NCI-H510A treated with DMSO at 0.1 percent for 48 hours (cell line): ENCODE measurements at places on chromosomes 16 and 17.
A peak's percentile ranks its signal among the peaks of the same experiment; 100 is the strongest.

DNA sequence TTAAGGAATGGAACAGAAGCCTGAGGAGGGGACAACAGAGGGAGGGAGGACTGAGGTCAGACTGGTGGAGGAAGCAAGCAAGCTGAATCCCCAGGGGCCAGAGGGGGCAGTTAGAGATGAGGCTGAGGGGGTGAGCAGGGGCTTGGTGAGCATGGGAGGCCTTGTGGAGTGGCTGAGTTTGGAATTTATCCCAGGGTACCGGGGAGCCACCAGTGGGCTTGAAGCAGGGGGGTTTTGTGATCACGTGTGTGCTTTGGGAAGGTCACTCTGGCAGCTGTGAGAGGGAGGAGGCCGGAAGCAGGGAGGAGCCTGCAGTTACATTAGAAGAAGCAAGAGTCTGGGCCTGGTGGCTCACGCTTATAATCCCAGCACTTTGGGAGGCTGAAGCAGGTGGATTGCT, 9.8 kb upstream of the CTCF start:
- DNase-seq: peak; percentile 11

GRCh38 chr17:66397486-66397885, 95.1 kb downstream of the PRKCA start:
- DNase-seq: no peak

- no peak for DNase-seq
These were observed 10.3 kb downstream of the KAT7 start for GRCh38 chr17:49798738-49799137.

- no peak for DNase-seq
These were observed 18.2 kb downstream of the ZNF213 start for GRCh38 chr16:3152991-3153368.

GRCh38 chr17:48726114-48726915, 2.2 kb downstream of the HOXB13 start:
- no peak for DNase-seq

- DNase-seq: no peak
These were observed 95.2 kb upstream of the SEC14L1 start for GRCh38 chr17:77045441-77046041.

GRCh38 chr16:68247400-68247799, 2.2 kb downstream of the PLA2G15 start:
- DNase-seq: no peak

DNA sequence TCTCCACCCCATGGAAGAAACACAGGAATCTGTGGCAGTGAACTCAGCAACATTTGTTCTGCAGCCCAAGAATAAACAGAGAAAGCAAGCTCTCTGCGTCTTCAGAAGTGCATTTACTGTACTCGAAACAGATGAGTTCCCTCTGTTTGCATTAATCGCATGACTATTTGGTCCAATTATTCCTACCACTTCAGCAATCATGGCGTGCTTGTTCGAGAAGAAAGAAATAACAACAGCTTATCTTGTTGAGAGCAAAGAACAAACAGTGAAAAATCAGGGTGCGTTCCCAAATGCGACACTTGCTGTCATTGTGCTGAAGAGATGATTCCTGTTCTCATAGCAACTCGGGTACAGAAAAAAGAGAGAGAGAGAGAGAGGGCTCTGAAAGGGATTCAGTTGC, 445.3 kb upstream of the MAF start:
- DNase-seq: peak; percentile 86

DNA sequence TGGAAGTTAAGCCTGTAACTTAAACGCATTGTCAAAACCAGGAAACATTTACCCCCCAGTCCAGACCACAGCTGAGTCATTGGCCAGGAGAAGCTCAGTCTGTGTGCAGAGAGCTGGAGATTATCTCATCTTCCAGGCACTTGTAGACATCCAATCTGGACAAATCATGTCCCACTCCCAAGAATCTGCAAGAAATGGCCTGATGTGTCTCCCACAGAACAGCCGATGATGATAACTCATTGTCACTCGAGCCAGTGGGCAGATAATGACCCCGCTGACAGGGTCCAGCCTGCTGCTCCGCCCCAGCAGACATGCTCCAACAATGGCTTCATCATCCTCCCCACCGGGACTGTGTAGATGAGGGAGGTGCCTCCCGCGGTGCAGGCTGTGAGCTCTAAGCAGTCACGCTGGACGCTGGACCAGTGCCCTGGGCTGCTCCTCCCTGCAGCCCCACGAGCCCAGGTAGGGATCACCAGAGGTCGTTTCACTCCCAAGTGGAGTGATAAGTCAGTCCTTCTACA, 322.5 kb downstream of the C16orf95 start:
- no peak for DNase-seq

DNA sequence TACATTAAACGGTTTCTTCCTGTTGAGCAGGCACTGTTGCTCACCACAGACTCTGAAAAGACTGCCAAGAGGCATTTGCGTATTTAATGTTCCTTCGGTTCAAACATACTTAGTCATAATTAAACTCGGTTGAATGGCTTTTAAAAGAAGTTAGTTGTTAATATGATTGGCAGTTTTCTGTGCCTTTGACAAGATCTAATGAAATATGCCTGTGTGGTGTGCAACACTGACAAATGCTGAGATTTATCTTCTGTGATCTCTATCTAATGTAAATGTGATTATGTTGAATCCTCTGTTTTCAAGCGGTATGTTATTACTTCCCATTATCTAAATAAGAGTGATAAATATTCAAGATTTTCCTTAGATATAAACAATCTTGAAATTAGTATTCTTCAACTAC, 1046.6 kb downstream of the CDH8 start:
- no peak for DNase-seq

GRCh38 chr17:77003699-77004098, 135.5 kb downstream of the MGAT5B start:
- DNase-seq: no peak

DNA sequence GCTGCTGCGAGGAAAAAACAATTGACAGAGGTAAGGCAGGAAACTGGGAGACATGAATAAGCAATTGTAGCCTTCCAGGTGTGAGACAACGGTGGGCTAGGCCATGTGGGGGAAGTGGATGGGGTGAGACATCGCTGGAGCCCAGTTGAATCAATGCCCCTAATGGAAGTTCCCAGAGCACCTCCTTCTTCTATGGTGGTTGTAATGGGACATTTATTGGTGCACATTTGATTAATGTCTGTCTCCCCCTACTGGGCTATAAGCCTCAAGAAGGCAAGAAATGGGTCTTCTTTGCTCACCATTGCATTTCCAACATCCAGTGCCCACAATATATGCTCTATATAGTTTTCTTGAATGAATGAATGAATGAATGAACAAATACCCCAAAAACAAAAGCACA, 22.7 kb upstream of the CD300E start:
- DNase-seq: peak; percentile 59
